ENCODE measurements at places on chromosomes 1 and 21. TPM values are rescaled to one million over a fixed set of nuclear protein-coding genes. Genes with fewer than 3 reads are reported as not detected.
A peak's percentile ranks its signal among the peaks of the same experiment; 100 is the strongest.

The SNRPE gene
- total RNA-seq = 7.3 TPM

The C1orf185 gene
- total RNA-seq = not detected

The PAFAH2 gene
- 15.8 TPM for total RNA-seq

GRCh38 chr1:156511644-156512043 lies 11.1 kb upstream of the MEF2D start:
- H3K27me3 ChIP-seq = no peaks in the 10 kb centered on the region
- H3K4me1 ChIP-seq = peaks cover 41% of the 10 kb centered on the region
- DNase-seq = no peak
- H3K36me3 ChIP-seq = no peaks in the 10 kb centered on the region

GRCh38 chr1:160200786-160201185 lies 4.4 kb upstream of the PEA15 start:
- H3K4me1 ChIP-seq = peaks cover 7% of the 10 kb centered on the region
- H3K27ac ChIP-seq = no peak overlapping the region
- no peaks in the 10 kb centered on the region for H3K36me3 ChIP-seq

GRCh38 chr1:175663991-175664390 lies 79.4 kb downstream of the TNR start:
- H3K27me3 ChIP-seq = no peaks in the 10 kb centered on the region
- no peak overlapping the region for H3K27ac ChIP-seq
- no peak for DNase-seq

- H3K4me1 ChIP-seq = peaks cover 7% of the 10 kb centered on the region
- H3K36me3 ChIP-seq = peaks cover 39% of the 10 kb centered on the region
- no peak for DNase-seq
- H3K4me3 ChIP-seq = no peak overlapping the region
- H3K27me3 ChIP-seq = no peaks in the 10 kb centered on the region
Observed at GRCh38 chr21:41817228-41817627, 50.4 kb upstream of the RIPK4 start.

DNA sequence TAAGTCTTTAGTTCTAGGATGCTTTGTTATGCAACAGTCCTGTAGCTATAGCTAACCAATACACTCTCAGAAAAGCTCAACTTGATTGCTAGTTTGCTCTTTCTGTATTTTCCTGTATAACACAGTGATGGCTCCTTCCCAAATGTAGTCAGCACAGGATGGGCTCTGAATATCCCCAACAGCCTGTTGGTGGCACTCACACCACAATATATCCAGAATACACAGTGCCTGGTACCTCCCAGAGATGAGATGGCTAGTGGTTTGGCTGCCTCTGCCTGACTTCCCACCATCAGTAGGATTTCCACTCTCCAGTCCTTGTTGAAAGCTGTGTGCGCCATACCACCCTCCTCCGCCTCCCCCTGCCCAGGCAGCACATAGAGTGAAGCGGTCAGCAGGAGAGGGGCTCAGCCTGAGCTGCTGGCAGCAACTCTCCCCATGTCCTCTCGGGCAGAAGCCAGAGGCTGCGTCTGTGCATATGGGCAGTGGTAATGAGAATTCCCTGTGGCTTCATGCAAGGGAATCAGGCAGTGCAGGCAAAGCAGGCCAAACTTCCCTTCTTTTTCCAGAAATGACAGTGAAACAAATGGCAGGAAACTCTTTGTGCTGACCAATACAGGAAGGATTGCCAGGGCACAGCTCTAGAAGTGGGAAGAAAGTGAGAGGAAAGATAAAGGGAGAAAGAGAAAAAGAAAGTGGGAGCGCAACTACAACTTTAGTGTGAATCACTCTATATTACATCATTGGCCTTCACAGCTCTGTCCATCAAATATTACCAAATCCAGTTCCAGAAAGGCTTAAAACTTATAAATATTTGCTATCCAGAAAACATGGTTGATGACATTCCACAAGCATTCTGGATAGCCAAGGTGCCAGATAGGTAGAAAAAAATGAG lies 49.7 kb downstream of the LMX1A start:
- no peaks in the 10 kb centered on the region for H3K36me3 ChIP-seq
- no peak overlapping the region for H3K4me3 ChIP-seq
- no peak overlapping the region for H3K27ac ChIP-seq
- H3K27me3 ChIP-seq = no peaks in the 10 kb centered on the region

DNA sequence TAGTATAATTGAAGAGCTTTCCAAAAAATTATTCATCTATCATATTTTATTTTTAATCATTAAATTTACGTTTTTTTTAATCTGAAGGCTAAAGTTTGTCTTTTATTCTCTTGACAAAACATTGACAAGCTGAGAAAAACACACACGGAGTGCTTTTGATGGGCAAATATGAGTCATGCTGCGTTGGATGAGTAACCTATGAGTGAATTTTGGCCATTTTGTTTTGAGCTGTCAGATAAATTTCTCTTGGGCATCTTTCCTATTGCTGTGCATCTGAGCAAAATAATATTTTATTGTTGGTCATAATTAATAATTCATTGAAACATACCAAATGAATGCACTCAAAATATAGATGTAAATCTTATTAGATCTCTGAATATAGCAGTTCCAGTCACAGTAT lies 1144.1 kb upstream of the ADGRL2 start:
- H3K27ac ChIP-seq = no peak overlapping the region
- no peaks in the 10 kb centered on the region for H3K4me1 ChIP-seq
- no peaks in the 10 kb centered on the region for H3K36me3 ChIP-seq
- no peak for DNase-seq

GRCh38 chr1:218048828-218049420 lies 236.2 kb upstream of the RRP15 start:
- no peak overlapping the region for H3K4me3 ChIP-seq
- no peaks in the 10 kb centered on the region for H3K4me1 ChIP-seq
- no peak overlapping the region for H3K27ac ChIP-seq
- no peaks in the 10 kb centered on the region for H3K27me3 ChIP-seq
- no peak for DNase-seq
- H3K36me3 ChIP-seq = no peaks in the 10 kb centered on the region

GRCh38 chr1:56469640-56470371 lies 109.6 kb downstream of the PLPP3 start:
- H3K4me3 ChIP-seq = no peak overlapping the region
- peak overlapping the region; percentile 42 for H3K27ac ChIP-seq
- H3K27me3 ChIP-seq = no peaks in the 10 kb centered on the region
- peaks cover 34% of the 10 kb centered on the region for H3K4me1 ChIP-seq
- DNase-seq = no peak
- no peaks in the 10 kb centered on the region for H3K36me3 ChIP-seq

DNA sequence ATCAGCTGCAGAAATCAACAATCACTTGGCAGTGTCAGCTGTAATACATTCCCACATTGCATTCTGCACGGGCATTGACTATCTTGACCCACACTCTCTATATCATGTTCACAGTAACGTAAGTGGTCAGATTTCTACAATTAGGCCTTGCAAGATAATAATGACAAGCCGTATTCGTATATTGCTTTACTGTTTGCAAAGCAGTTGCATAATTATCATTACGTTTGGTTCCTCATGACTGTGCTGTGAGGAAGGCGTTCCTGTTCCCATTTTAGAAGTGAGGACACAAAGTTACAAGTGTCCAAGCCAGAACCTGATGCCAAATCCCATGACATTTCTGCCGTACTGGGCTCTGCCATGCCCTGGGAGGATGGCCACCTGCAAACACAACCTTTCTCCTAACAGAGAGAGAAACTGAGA lies 53.5 kb upstream of the TARBP1 start:
- H3K4me1 ChIP-seq = peaks cover 66% of the 10 kb centered on the region
- peak overlapping the region; percentile 91 for H3K27ac ChIP-seq
- H3K27me3 ChIP-seq = no peaks in the 10 kb centered on the region
- peak; percentile 85 for DNase-seq
- H3K4me3 ChIP-seq = no peak overlapping the region
- no peaks in the 10 kb centered on the region for H3K36me3 ChIP-seq

- no peak overlapping the region for H3K27ac ChIP-seq
- DNase-seq = no peak
- no peaks in the 10 kb centered on the region for H3K27me3 ChIP-seq
- H3K4me3 ChIP-seq = no peak overlapping the region
- H3K4me1 ChIP-seq = no peaks in the 10 kb centered on the region
Observed at GRCh38 chr21:35394049-35394448, 344.9 kb upstream of the RUNX1 start.

- DNase-seq = no peak
- no peak overlapping the region for H3K4me3 ChIP-seq
- no peaks in the 10 kb centered on the region for H3K36me3 ChIP-seq
- no peak overlapping the region for H3K27ac ChIP-seq
- H3K4me1 ChIP-seq = peaks cover 10% of the 10 kb centered on the region
- no peaks in the 10 kb centered on the region for H3K27me3 ChIP-seq
Observed at GRCh38 chr1:202365092-202365815, 16.8 kb downstream of the PPP1R12B start.

DNA sequence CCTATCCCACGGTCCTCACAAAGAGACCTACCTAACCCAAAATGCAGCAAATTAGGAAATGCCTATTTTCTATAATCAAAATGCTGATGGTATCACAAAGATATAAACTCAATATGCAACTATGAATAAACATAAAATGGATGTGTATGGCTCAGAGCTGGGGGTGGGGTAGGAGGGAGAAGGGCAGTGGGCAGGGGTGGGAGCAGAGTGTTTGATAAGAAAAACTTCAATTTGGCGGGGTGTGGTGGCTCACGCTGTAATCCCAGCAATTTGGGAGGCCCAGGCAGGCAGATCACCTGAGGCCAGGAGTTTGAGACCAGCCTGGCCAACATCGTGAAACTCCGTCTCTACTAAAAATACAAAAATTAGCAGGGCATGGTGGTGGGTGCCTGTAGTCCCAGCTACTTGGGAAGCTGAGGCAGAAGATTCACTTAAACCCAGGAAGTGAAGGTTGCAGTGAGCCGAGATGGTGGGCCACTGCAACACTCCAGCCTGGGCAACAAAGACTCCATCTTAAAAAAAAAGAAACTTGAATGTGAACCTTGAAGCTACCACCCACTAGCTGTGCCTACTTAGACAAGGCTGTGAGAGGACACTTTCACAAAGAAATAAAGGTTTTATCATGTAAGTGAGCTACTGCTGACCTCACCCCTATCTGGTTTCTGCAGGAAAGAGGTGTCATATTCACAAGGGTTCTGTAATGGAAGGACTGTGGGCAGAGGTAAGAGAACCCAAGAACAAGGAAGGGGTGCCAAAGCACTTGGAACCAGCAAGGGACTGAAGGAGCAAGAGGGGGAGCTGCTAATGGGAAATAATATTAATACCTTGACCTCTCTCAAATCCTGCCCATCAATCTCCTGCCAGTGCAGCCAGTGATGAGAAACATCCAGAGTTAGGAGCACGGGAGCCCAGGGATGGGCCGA lies 53.0 kb downstream of the HLCS start:
- no peak for DNase-seq
- H3K4me1 ChIP-seq = no peaks in the 10 kb centered on the region
- no peaks in the 10 kb centered on the region for H3K36me3 ChIP-seq
- H3K27me3 ChIP-seq = no peaks in the 10 kb centered on the region
- H3K4me3 ChIP-seq = no peak overlapping the region

GRCh38 chr1:83497563-83497962 lies 501.4 kb downstream of the TTLL7 start:
- H3K27me3 ChIP-seq = no peaks in the 10 kb centered on the region
- H3K36me3 ChIP-seq = no peaks in the 10 kb centered on the region
- no peaks in the 10 kb centered on the region for H3K4me1 ChIP-seq
- H3K27ac ChIP-seq = no peak overlapping the region
- no peak for DNase-seq
- H3K4me3 ChIP-seq = no peak overlapping the region

DNA sequence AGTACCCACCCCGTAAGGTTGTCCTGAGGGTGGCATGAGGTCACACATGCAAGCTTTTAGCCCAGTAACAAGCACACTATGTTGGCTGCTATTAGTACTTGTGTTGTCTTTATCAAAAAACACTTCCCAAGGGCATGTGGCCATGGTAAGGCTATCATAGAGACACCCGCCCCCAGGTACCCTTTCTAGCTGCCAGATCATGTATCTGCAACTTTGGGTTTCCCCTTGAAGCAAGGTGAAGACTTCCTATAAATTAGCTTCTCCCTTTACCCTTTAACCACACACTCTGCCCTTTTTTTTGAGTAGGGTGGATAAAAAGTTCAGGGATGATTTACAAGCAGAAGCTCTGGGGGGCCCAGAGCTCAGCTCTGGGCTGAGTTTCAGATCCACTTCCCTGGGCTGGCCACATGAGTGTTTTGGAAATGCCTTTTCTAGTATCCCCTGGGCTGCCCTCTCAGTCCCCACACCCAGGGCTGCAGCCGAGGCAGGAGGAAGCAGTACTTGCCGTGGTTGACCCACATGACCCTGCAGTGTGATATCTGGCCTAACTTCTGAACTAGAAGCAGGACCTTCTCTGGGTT lies 2.0 kb downstream of the ZDHHC18 start:
- peaks cover 13% of the 10 kb centered on the region for H3K36me3 ChIP-seq
- no peak for DNase-seq
- no peaks in the 10 kb centered on the region for H3K27me3 ChIP-seq
- no peak overlapping the region for H3K4me3 ChIP-seq
- H3K4me1 ChIP-seq = peaks cover 39% of the 10 kb centered on the region

DNA sequence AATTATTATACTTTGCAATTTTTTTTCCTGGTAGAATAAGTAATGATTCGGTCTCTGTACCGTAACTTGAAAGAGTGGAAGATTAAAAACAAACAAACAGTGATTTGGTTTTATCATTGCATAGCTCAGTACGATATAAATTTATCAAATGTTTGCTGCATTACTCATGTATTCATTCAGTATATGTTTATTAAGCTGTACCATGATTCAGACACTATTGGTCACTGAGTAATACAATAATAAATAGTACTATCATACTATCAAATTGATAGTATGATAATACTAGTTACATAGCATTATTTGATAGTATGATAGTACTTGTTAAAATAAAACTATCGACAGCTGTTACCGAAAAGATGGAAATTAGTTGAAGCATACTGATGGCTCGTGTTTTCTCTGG lies 12.1 kb downstream of the CENPF start:
- H3K36me3 ChIP-seq = no peaks in the 10 kb centered on the region
- DNase-seq = no peak
- H3K4me3 ChIP-seq = no peak overlapping the region
- H3K4me1 ChIP-seq = no peaks in the 10 kb centered on the region

DNA sequence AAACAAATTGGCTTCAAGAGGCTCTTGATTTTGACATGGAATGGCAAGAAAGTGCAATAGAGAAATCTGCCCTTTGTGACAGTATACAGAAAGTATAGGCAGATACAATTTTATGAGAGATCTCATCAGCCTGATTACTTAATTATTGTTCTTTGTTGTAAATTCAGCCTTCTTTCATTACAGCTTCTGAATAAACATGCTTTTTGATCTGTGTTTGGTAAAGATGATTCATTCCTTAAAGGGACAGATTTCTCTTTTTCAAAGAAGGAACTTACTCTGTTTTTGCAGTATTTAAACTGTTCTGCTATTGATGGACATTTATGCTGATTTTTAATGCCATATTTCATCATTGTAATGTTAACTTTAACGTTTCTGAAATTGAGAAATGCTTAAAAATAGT lies 13.7 kb upstream of the MPC2 start:
- H3K4me3 ChIP-seq = no peak overlapping the region
- H3K27ac ChIP-seq = no peak overlapping the region
- H3K36me3 ChIP-seq = peaks cover 3% of the 10 kb centered on the region

DNA sequence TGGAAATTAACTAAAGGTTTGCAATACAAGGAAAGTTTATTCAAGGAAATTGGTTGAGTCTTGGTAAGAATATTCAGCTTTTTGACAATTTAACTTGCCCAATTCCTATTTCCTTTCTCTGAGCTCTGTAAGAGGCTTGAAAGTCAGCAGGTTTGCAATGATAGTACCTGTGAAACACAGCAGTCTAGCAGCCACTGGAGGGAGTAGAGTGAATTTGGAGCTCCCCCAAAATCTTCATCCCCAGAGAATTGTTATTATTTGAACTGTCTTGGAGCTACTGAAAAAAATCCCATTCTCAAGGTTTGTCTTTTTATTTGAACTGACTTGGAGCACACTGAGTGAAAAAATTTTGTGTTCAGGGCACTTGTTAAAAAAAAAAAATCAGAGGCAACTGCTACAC lies 654.2 kb upstream of the PKN2 start:
- no peak for DNase-seq
- H3K36me3 ChIP-seq = no peaks in the 10 kb centered on the region
- H3K4me1 ChIP-seq = no peaks in the 10 kb centered on the region
- no peak overlapping the region for H3K27ac ChIP-seq
- H3K4me3 ChIP-seq = no peak overlapping the region
- H3K27me3 ChIP-seq = no peaks in the 10 kb centered on the region
